ENCODE measurements at places on chromosomes 2 and 18. TPM values are rescaled to one million over a fixed set of nuclear protein-coding genes. Genes with fewer than 3 reads are reported as not detected.
A peak's percentile ranks its signal among the peaks of the same experiment; 100 is the strongest.

CCDC121 gene
- 2.8 TPM for total RNA-seq

VWA3B gene
- total RNA-seq, result 3.2 TPM

TRIM43 gene
- total RNA-seq, result not detected

CDK5R2 gene
- total RNA-seq, result 0.30 TPM

CIB4 gene
- total RNA-seq, result not detected

B3GNT7 gene
- total RNA-seq, result 244 TPM

FOXI3 gene
- not detected for total RNA-seq

ZNG1B gene
- 27.4 TPM for total RNA-seq

DNA sequence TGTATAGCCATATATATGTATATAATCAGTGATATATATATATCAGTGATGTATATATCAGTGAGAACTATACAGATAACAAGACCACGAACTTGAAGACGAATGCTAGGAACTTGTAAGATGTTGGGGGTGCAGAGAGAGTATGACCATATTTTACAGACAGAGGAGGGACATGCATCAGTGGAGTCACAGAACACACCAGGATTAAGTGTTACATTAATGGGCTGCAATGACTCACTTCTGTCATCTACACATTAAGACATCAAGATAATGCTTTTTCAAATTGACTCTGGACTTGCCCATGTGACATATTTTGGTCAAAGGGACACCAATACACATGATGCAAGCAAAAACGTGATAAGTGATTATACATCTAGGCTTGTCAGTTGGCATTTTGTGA lies 501.0 kb downstream of the LRRTM4 start:
- DNase-seq, result no peak

DNA sequence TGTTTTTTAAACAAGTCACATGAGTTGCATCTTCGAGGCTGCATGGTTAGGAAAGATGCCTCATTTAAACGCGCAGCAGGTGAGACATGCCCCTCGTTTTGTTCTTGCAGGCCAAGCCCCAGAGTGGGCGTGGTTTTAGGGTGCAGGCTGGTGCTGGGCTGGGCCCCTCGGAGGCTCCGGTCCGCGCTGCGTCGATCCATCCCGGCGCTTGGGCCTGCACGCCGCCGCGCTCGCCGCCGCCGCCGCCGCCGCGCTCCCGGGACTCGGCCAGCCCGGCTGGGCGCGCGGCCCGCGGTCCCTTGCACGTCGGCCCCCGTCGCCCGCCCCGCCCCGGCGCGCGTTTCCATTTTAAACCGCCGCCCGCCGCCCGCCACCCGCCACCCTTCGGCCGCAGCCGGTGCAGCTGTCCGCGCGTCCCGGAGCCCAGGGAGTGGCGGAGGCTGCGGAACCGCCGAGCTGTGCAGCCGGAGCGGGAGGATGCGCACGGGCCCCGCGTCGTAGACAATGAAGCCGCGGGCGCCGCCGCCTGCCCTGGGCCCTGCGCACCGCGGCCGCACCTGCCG lies 175.5 kb downstream of the AGAP1 start:
- peak; percentile 80 for DNase-seq

DNA sequence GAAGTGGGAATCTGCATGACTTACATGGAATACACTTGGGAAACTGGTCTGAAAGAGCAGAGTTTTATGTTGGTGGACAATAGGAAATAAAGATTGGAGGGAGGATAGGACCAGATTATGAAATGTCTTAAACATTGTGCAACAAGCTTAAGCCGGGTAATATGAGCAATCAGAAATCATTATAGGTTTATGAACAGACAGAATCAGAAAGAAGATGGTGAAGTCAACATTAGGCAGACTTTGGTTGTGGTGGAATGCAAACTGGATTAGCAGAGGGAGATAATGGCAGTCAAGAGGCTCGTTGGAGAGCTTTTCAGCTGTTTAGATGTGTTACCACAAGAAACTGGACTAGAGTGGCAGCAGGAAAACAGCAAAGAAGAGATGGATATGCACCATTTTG lies 43.5 kb downstream of the CRIM1 start:
- DNase-seq, result no peak

GRCh38 chr2:63078852-63079606 lies 28.4 kb downstream of the OTX1 start:
- DNase-seq, result peak; percentile 20

GRCh38 chr2:124347209-124347608 lies 322.1 kb downstream of the CNTNAP5 start:
- DNase-seq, result no peak

GRCh38 chr2:228018311-228018710 lies 146.9 kb downstream of the DAW1 start:
- no peak for DNase-seq

- no peak for DNase-seq
These were observed 54.7 kb downstream of the SCN9A start for GRCh38 chr2:166321076-166321475.

DNA sequence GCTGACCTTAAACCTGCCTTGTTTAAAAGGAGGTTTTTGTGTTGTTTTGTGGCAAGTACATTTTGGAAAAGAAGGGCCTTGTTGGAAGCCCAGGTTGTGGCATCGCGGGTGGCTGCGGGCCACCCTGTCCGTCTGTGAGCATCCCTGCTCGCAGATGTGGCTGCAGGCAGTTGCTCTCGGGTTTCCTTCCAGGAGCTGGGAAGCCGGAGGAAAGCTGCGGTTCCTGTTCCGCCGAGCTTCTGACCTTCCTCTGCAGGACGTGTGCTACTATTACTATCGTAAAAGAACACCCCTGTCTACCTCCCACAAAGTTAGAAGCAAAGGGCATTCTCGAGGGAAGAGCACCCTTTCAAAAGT lies 766 bp downstream of the MFF start:
- peak; percentile 70 for DNase-seq

DNA sequence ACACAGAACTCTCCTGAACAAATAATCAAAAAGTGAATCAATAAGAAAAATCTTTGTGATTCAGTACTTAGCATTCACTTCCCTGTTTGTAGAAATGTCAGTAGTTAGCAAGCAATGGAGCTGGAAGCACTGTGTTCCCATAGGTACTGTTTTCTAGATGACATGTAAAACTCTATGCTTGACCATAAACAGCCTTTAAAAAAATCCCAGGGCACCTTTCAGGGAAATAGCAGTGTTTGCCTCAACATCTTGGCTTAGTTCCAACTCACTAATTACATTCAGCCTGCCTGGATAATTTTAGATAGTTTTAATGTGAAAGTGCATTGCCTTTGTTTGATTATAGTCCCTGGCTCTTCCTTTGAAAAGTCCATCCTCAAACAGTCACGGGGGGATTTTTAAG lies 721.8 kb downstream of the ERBB4 start:
- DNase-seq, result no peak

GRCh38 chr2:19887510-19887909 lies 14.3 kb downstream of the TTC32 start:
- DNase-seq, result peak; percentile 35

DNA sequence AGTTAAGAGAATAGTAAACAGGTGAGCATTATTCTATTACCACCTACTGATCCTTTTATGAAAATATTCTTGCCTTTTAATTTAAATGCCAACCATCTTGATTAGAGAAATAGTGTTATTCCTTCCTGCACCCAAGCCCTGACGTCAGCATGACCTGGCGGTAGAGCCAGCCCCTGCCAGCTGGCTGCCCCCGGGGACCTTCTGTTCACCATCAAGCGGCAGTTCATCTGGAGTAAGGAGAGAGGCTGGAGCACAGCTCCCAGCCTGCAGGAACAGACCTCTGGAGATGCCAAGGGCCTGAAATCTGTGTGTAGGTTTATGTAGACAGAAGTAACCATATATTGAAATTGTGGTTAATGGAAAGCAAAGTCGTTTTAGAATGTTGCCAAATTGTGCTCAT lies 171.8 kb downstream of the GBX2 start:
- no peak for DNase-seq

DNA sequence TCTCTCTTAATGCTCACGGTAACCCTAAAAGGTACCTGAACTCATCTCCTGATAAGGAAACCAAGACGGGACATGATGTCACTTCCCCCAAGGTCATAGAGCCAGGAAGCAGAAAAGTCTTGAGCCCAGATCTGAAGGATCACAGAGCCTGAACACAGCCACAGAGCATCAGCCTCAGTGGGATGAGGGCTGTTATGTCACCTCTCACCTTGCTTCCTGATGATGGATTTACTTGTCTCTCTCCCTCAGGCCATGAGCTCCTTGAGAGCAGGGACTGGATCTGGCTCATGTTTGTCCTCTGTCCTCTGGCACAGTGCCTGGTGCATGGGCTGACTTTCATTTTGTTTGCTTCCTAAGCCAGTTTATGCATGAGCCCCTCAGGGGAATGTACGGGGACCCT lies 54.2 kb downstream of the SERTAD2 start:
- DNase-seq, result peak; percentile 77

- DNase-seq, result no peak
These were observed 1132.4 kb upstream of the CDH2 start for GRCh38 chr18:29309366-29309765.
